ENCODE measurements at places on chromosomes 16 and 17. TPM values are rescaled to one million over a fixed set of nuclear protein-coding genes. Genes with fewer than 3 reads are reported as not detected.

The FOXF1 gene
- 2.6 TPM for total RNA-seq

The TBX6 gene
- 2.7 TPM for total RNA-seq

DNA sequence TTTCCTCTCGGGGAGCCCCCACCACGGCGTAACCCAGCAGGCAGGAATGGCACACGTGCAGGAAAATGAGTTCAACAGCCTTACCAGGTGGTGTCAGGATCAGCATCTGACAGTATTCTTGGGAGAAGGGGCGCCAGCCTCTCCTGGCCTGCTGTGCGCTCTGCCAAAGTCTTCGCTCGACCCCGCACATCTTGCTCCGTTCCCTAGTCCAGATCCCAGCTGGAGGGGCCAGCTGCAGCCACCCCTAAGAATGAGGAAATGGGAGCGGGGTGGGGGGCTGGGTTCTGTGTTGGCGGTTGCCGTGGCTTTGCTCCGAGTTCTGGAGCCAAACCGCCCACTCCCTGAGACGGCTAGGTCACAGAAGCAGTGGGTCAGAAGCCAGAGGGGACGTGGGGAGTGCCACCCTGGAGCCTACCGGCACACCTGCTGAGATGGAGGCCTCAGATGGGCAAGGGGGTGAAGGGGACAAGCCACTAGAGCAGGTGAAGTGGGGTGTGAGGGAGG lies at the start of gene CHCT1:
CHCT1 (plus strand) TSS at position 328 of the 504 bp plus-strand sequence; CDS start at position 432, 104 bp downstream.
- DNase-seq, result no peak
- H3K27me3 ChIP-seq, result no peaks in the 10 kb centered on the region
- H3K4me1 ChIP-seq, result peaks cover 6% of the 10 kb centered on the region
- H3K36me3 ChIP-seq, result no peaks in the 10 kb centered on the region
- peak within 1 kb of the TSS; percentile 69 for H3K4me3 ChIP-seq

DNA sequence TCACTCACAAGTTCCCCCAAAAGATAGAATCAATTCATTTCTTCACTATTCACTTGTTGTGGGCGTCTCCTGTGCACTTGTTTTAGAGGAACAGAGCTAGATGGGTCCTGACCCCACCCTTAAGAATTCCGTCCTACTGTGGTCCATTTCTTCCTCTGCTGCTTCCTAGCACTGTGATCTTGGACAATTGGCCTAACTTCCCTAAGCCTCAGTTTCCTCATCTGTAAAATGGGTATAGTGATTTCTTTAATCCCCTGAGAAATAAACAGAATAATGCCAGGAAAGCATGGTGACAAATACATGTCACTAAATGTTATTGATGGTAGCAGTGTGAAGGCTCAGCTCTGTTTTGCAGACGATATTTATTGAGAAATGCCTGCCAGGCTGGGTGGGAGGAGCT lies 9.9 kb downstream of the BMERB1 start:
- DNase-seq, result no peak
- H3K27ac ChIP-seq, result no peak overlapping the region
- H3K36me3 ChIP-seq, result no peaks in the 10 kb centered on the region
- peaks cover 12% of the 10 kb centered on the region for H3K27me3 ChIP-seq
- H3K4me1 ChIP-seq, result no peaks in the 10 kb centered on the region

DNA sequence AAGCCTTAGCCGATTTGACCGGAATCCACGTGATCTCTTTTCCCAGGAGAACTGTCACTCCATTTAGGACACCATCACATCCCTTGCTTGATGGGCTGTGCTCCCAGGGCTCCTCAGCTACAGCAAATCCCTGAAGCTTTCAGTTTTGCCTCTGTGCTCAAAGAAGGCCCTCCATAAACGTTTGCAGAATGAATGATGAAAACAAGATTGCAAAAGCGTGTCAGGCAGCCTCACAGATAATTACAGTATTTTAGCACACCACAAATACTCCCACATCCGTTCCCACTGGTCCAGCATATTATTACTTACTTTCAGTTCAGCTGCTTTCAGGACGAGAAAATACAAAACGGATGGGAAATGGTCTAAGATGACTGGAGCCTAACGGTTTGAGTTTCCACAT lies 84.6 kb downstream of the USP31 start:
- peaks cover 11% of the 10 kb centered on the region for H3K36me3 ChIP-seq
- no peak overlapping the region for H3K27ac ChIP-seq
- no peak overlapping the region for H3K4me3 ChIP-seq
- no peak for DNase-seq

The C17orf50 gene
- total RNA-seq, result not detected

DNA sequence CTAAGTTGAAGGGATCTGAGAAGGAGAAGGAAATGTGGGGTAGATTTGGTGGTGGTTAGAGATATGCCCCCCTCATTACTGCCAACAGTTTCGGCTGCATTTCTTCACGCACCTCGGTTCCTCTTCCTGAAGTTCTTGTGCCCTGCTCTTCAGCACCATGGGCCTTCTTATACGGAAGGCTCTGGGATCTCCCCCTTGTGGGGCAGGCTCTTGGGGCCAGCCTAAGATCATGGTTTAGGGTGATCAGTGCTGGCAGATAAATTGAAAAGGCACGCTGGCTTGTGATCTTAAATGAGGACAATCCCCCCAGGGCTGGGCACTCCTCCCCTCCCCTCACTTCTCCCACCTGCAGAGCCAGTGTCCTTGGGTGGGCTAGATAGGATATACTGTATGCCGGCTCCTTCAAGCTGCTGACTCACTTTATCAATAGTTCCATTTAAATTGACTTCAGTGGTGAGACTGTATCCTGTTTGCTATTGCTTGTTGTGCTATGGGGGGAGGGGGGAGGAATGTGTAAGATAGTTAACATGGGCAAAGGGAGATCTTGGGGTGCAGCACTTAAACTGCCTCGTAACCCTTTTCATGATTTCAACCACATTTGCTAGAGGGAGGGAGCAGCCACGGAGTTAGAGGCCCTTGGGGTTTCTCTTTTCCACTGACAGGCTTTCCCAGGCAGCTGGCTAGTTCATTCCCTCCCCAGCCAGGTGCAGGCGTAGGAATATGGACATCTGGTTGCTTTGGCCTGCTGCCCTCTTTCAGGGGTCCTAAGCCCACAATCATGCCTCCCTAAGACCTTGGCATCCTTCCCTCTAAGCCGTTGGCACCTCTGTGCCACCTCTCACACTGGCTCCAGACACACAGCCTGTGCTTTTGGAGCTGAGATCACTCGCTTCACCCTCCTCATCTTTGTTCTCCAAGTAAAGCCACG lies 28.3 kb downstream of the STH start:
- no peak overlapping the region for H3K4me3 ChIP-seq
- H3K27me3 ChIP-seq, result no peaks in the 10 kb centered on the region
- H3K4me1 ChIP-seq, result no peaks in the 10 kb centered on the region
- H3K27ac ChIP-seq, result no peak overlapping the region
- H3K36me3 ChIP-seq, result peaks cover 42% of the 10 kb centered on the region

DNA sequence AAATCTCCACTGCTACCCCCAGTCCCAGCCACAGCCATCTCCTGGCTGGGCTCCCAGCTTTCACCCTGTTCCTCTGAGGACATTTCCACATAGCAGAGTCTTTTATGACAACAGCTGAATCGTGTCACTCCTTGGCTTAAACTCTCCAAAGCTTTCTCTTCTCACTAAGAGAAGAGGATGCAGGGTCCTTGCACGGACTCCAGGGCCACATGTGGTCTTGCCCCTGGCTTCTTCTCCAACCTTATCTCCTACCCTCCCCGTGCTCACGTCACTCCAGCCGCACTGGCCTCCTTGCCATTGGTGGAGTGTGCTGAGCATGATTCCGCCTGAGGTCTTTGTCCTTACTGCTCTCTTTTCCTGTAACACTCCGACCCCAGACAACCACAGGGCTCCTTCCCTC lies 39.9 kb upstream of the CCDC182 start:
- no peaks in the 10 kb centered on the region for H3K36me3 ChIP-seq
- peaks cover 35% of the 10 kb centered on the region for H3K27me3 ChIP-seq
- no peaks in the 10 kb centered on the region for H3K4me1 ChIP-seq
- no peak for DNase-seq

The CIAPIN1 gene
- 57.5 TPM for total RNA-seq

The KCNJ18 gene
- not detected for total RNA-seq

The ABAT gene
- total RNA-seq, result 20.7 TPM

The SETD1A gene
- 36.4 TPM for total RNA-seq

DNA sequence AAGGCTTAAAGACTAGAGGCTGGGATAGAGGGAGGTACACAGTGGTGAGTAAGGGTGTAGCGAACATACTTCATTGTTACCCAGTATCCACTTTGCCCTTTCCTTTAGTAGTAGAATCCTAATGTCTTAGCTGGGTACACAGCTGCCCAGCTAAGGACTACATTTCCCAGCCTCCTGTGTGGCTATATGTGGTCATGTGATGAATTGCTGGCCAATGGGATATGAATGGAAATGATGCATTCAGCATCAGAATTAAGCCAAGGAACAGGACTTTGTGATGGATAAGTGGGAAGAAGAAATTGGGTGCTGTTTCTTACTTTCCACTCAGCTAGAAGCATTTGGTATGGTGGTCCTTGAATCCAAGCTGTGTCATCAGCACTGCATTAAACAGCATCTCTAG lies 55.9 kb downstream of the FOXL1 start:
- H3K36me3 ChIP-seq, result no peaks in the 10 kb centered on the region
- no peak for DNase-seq
- no peak overlapping the region for H3K4me3 ChIP-seq
- peaks cover 30% of the 10 kb centered on the region for H3K4me1 ChIP-seq

DNA sequence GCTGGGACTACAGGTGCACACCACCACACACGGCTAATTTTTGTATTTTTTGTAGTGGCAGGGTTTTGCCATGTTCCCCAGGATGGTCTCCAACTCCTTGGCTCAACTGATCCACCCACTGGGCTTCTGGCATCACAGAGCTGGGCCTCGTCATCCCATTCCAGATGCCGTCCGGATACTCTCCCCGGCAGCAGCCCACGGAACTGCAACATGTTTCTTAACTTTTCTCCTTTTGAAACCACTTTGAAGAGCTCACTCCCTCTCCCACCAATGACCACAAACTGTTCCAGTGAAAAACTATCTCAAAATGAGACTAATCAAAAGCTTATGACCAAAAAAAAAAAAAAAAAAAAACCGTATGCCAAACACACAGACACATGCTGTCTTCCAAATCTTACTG lies 17.6 kb downstream of the PEMT start:
- H3K4me3 ChIP-seq, result no peak overlapping the region
- H3K4me1 ChIP-seq, result peaks cover 29% of the 10 kb centered on the region
- H3K27ac ChIP-seq, result no peak overlapping the region
- H3K27me3 ChIP-seq, result no peaks in the 10 kb centered on the region

The RAI1 gene
- 129 TPM for total RNA-seq

The VTN gene
- 0.50 TPM for total RNA-seq

DNA sequence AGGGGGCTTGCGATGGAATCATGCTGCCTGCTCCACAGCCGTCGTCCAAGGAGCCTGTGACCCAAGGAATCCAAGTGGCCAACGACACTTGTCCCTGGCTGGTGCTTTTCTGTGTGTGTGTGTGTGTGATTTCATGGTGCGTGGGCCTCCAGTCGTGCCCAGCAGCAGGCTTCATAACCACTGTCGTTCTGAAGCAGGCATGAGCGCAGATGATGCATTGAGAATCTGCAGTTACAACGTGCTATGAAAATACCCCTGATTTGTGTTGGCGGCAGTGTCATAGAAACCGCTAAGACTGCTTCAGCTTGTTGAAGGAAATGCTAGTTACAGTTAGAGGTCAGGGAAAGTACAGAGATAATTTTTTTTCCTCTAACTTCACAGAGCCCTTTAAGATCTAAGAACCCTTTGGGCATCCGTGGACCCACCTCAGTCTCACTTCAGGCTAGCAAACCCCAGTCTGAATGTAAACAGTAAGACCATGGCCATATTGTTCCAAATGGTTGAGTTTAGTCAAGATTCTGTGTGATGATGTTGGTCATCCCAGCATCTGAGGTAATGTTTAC lies 15.6 kb downstream of the C16orf90 start:
- H3K27me3 ChIP-seq, result no peaks in the 10 kb centered on the region
- H3K36me3 ChIP-seq, result peaks cover 30% of the 10 kb centered on the region
- H3K4me3 ChIP-seq, result no peak overlapping the region
- peaks cover 20% of the 10 kb centered on the region for H3K4me1 ChIP-seq

DNA sequence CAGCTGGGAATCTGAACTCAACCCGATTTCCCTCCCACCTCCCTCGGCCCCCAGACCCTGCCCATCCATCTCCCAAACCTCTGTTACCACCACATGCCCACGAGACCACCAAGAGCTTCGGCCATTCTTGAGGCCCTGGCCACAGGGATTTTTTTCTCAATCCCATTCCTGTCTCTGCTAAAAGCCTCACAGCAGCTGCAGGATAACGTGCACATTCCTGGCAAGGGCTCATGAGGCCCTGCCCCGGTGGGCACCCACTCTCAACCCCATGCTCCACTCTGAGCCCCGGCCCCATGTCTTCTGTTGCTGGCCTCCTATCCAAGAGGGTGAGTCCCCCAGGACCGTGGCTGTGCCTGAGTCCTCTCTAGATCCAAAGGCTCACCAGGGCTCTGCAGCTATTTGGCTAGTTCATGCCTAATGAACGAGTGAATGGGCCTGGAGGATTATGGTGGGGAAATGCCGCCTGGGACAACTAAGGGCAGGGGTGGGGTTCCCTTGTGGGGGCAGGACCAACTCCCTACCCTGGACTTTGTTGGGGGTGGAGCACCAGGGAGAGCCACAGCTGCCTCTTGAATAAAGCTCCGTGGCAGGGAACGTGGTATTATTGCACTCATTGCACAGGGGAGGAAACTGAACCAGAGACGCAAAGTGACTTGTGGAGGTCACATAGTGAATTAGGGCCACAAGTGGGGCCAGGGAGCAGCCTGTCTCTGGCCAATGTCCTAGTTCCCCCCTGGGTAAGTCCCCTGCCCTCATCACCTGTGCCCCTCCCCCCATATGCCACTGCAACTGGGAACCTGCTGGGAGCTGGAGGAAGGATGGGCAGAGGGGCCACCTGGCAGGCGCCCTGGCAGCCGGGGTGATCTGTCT lies 113.8 kb upstream of the SMURF2 start:
- H3K36me3 ChIP-seq, result peaks cover 2% of the 10 kb centered on the region
- H3K4me1 ChIP-seq, result peaks cover 34% of the 10 kb centered on the region
- no peak overlapping the region for H3K27ac ChIP-seq
- H3K27me3 ChIP-seq, result peaks cover 50% of the 10 kb centered on the region

GRCh38 chr17:42347198-42347597 lies 41.0 kb downstream of the STAT3 start:
- H3K27ac ChIP-seq, result peak overlapping the region; percentile 87
- H3K36me3 ChIP-seq, result peaks cover 25% of the 10 kb centered on the region
- peaks cover 7% of the 10 kb centered on the region for H3K4me1 ChIP-seq
- no peak for DNase-seq
- no peaks in the 10 kb centered on the region for H3K27me3 ChIP-seq

Data from mesothelial cell of epicardium (in vitro differentiated cells).